NCI-H1105 treated with DMSO at 0.1 percent for 48 hours (cell line): ENCODE measurements at places on chromosomes 1 and 21.
A peak's percentile ranks its signal among the peaks of the same experiment; 100 is the strongest.

DNA sequence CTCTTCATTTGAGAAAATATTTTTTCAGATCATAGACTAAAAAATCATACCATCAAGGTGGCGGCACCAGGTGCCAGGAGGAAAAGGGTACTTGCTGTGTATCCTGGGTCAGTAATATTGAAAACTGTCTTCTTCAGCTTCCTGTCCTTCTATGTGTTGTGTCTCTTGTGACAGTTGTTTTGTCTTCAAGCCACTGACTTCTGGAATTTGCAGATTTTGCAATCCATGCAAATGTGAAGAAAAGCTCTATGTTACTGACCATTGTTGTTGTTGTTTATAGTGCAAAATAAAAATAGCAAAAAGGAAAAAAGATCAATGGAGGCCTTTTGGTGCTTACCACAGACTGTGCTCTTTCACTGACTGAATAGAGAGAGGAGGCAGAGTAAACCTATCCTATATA lies 83.2 kb upstream of the RHOU start:
- DNase-seq = no peak

- DNase-seq = no peak
Measured at GRCh38 chr1:10682449-10683309, 113.8 kb downstream of the CASZ1 start.

GRCh38 chr1:201310986-201311355 lies 27.7 kb downstream of the PKP1 start:
- DNase-seq = peak; percentile 95

DNA sequence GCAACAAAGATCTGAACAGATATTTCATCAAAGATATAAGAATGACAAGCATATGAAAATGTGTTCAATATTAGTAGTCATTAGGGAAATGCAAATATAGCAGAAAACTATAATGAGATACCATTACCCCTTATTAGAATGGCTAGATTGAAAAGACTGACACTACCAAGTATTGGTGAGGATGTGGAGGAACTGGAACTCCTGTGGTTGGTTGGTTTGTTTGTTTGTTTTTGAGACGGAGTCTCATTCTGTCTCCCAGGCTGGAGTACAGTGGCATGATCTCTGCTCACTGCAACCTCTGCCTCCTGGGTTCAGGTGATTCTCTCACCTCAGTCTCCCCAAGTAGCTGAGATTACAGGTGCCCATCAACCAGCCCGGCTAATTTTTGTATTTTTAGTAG lies 18.9 kb upstream of the HMGN1 start:
- DNase-seq = no peak

DNA sequence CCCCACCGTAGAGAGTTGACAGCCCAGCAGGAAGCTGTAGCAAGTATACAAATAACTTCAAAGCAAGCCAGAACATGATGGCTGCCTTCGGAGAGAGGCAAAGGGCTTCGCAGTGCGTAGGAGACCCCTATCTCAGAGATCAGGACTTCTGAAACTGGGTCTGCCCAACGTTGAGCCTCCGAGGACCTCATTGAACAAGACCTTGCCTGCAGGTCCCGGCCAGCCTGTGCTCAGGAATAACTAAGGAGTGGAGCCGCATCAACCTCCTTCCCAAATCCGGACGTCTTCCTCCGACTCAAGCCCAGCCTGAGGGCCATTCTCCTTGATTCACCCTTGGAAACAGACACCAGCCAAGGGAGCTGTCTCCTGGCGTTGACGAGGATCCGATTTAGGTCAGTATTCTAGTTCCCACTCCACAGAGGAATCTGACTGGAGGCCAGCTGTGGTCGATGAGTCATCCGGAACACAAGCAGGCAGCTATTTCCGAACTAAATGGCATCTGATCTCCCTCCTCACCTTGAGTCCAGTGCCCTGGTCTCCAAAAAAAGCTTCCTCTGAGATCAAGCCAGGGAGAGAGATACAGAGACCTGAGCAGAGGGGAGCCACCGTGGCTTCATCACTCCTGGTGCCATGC lies 166.5 kb upstream of the COA6 start:
- no peak for DNase-seq

DNA sequence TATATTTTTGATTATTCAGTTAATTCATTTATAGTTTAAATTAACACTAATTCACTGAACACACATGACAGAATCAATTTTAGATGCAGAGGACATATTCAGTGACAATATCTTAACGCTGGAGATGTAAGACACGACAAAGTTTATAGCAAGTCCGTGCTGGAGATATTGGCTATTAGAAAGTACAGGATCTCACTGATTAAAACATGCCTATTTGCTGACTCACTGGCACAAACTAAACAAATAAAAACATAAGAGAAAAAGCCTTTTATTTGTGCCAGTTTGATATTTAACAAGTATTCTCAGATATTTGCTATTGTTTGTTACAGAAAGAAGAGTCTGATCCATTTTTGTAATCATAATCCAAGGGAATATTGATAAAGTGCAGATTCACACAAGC lies 1122.9 kb upstream of the B3GALT2 start:
- DNase-seq = no peak

- DNase-seq = peak; percentile 86
Measured at GRCh38 chr1:63189677-63190076, 132.7 kb upstream of the FOXD3 start.
